ENCODE measurements at places on chromosomes 2 and 18.
A peak's percentile ranks its signal among the peaks of the same experiment; 100 is the strongest.

DNA sequence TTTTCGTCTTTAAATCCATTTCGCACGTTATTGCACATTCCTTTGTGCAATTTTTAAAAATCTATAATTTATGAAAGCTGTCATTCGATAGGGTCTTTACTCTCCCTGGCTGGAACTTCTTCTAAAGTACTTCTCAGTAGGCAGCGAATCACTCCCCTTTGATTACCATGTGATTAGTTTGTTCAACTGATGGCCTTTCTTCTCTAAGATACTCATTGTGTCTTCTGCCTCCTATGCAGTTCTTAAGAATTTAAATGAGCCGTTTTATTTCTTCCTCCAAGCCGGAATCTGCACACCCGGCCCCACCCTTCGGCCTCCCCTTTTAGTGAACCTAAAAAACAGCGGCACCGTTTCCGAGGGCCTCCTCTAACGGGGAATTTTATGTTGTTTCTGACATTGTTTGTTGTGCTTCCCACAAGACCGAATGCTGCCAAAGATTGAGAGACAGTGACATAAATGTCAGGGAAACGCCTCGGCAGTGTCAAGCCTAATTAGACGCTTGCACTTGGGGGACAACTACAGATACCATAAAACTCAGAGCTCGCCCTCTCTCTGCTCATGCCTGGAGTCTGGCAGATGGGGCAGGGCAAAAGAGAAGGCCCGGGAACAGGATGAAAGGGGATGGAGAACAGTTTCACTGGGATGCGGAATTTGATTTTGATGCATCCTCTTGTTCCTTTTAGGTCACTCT is 255.3 kb downstream of the BCL11A start:
- DNase-seq, result no peak

GRCh38 chr18:60892441-60892840 is 440.8 kb upstream of the CDH20 start:
- no peak for DNase-seq

- no peak for DNase-seq
Observed at GRCh38 chr2:51194656-51195055, 162.7 kb upstream of the NRXN1 start.

DNA sequence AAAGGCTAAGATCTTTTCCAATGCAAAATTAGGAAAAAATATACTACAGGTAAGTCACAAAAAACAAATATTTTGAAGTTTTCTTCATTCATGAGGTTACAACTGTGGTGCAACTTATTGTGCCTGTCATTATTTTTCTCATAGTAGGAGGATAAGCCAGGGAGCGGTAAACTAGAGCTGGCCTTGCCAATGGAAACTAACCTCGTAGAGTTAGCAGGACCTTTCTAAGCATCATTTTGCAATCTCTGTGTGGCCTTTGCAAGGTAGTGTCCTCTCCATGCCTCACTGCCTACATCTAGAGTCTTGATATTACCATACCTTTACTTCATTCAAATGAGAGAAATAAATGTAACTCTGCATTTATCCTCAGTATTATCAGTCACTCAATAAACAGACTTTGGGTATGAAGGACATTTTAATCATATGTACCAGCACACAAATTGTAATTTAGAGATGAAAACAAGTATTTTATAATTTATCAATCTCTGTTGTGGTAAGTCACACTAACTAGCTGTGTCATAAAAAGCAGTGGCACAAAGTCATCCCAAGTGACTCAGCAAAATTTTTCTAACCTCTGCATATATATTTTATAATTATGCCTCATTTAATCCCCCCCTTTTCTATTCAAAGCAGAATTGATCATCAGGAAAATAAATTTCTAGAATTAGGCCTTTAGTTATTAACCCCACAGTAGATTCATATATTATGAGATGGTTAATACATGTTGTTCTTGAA is 47.0 kb downstream of the LANCL1 start:
- peak; percentile 4 for DNase-seq

- DNase-seq, result no peak
Observed at GRCh38 chr18:78527984-78528383, 451.6 kb upstream of the SALL3 start.

DNA sequence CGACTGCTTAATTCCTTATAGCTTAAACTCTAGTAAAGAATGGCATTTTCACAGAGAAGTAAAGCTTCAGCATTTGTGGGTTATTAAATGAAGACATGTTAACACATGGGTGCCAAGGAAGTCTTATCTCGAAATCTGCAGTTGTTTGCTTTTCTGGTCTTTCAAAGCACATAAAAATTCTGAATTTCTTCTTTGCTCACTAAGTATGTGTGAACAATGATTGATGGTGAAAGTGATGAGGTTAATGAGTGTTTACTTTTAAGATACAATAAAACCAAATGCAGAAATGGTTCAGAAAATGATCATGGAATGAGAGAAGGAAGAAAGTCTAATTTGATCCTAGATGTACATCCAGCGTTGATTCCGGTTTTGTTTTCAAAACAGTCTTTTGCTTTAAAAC is 234.6 kb upstream of the RAB12 start:
- DNase-seq, result no peak

DNA sequence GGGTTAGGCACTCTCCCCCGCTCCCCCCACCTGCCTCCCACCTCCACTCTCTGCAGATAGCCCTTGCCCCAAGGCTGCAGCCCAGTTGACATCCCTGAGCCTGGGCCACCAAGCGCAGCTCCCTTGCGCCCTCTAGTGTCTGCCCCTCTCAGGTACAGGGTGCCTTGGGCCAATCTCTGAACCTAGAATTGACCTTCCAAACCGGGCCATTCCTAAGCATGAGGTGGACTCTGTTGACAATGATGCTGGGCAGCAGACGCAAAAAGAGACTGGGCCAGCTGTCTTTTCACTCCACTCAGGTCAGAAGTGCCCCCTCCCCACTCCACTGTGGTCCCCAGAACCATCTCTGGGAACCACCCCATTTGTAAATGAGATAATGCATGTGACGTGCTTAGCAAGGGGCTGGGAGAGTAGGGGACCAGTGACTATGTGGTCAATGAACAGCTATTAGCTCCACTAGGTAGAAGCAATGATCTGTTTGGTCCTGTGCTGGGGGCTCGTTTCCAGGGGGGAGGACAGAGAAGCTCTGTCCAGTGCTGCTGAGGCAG is 43.3 kb upstream of the PLB1 start:
- peak; percentile 80 for DNase-seq

- DNase-seq, result no peak
Observed at GRCh38 chr2:97769308-97769707, 55.9 kb downstream of the ZAP70 start.

GRCh38 chr18:68962623-68963022 is 164.7 kb downstream of the CCDC102B start:
- DNase-seq, result no peak

DNA sequence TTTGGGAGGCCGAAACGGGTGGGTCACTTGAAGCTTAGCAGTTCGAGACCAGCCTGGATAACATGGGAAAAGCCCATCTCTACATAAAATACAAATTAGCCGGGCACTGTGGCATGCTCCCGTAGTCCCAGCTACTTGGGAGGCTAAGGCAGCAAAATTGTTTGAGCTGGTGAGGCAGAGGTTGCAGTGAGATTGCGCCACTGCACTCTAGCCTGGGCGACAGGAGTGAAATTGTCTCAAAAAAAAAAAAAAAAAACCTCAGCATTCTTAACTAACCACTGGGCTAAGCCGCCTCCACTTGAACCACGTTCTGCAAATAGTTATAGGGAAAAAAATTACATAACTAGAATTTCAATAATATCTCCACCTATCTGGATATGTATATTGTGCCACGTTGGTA is 2.3 kb downstream of the FOXI3 start:
- DNase-seq, result no peak

GRCh38 chr2:144937066-144937465 is 417.1 kb upstream of the ZEB2 start:
- no peak for DNase-seq

GRCh38 chr2:73588177-73588576 is 54.0 kb downstream of the NAT8 start:
- peak; percentile 21 for DNase-seq

- no peak for DNase-seq
Observed at GRCh38 chr2:180370511-180371205, 363.6 kb upstream of the CWC22 start.

- DNase-seq, result no peak
Observed at GRCh38 chr2:216632346-216632951, 771 bp upstream of the IGFBP2 start.

GRCh38 chr2:100309973-100310719 is 12.2 kb downstream of the LONRF2 start:
- no peak for DNase-seq

DNA sequence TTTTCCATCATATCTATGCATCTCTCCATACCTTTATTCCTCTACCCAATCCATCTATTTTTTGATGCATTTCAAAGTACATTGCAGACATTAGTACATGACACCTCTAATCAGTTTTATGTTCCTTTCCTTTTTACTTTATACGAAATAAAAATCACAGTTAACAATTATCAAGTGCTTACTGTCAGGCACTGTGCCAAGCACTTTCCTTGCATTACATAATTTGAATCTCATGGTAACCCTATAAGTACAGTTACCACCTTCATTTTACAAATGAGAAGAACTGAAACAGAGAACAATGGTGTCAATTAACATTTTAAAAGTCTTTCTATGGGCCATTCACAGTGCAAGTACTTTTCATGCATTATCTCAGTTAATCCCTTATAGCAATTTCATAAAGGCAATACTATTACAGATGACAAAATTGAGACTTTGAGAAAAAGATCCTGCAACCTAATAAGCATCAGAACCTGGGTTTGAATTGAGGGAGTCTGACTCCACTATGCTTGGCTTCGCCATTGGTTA is 544.4 kb upstream of the TNP1 start:
- DNase-seq, result no peak

- DNase-seq, result no peak
Observed at GRCh38 chr2:149991576-149991975, 404.0 kb upstream of the MMADHC start.

- no peak for DNase-seq
Observed at GRCh38 chr2:128357506-128358370, 39.1 kb upstream of the HS6ST1 start.

- DNase-seq, result no peak
Observed at GRCh38 chr2:178756343-178756742, 50.9 kb downstream of the TTN start.

DNA sequence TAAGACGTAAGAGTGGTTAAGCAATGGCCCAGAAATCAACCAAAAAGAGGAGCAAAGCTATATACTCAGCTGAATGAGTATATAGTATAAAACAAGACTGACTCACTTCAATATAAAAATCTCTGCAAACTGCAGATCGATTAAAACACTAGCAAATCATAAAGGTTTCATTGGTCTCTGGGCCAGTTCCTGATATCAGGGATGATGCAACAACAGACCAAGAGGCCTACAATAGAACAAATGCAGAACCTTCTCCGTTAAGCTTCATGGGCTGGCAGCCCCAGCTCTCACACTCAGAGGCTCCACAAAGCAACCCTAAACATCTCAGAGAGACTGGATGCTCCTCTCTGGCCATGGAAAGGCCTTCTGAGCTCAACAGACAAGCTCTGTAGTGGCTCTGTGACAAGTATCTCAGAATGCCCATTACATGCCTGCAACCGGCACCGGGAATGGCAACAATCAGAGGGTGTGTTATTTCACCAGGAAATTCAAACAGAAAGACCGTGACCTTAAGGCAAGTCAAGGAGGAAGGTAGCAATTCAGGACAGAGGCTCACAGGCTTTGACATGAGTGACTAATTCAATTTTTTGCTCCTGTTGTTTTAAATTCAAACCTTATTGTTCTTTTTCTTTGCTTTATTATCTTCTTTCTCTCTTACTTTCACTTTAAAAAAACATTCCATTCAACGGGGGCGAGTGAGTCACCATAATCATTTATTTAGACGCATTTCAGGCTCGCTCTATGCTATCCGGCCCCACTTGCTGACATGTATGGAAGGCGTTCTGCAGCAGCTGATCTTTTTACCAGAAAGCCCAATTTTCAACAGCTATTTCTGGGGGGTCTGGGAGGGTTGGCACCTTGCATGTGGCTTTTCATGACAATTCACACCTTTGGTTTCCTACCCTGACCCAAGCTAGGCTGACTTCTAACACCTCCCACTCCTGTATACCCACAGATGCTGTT is 15.1 kb downstream of the CYRIA start:
- DNase-seq, result peak; percentile 82

DNA sequence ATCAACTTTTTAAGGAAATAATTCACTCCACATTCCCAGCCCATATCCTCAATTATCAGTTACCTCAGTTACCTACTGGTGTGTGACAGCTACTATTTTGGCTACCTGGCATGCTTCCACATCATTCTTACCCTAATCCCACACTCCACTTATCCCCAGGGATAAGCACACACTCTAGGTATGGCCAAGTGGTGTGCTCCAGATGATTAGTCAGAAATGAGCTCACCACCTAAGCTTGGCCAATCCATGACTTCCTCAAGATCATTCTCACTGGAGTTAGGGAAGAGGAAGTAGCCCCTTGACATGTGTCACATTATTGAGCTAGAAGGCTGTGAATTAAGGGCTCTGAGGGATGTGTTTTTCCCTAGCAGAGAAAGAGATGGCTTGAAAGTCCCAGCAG is 20.9 kb upstream of the SMAD4 start:
- DNase-seq, result peak; percentile 54

DNA sequence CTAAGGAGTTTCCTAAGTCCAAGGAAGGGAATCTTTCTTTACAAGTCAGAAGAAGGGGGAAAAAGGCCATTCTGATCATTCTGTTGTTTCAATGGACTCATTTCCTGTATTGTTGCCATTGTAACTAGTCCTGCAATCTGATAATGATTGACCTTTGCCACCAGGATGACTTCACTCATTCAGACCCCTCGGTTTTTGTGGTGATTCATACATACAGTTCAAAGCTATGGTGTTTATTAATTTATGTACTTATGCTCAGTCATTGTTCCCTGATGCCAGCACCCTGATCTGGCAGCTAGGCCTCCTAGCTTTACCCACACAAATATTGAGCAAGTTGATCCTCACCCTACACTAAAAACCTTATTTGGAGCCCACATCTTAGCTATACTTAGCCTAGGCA is 57.6 kb upstream of the ZNF519 start:
- DNase-seq, result peak; percentile 62

- DNase-seq, result no peak
Observed at GRCh38 chr2:172091761-172092566, 6.7 kb downstream of the DLX1 start.

DNA sequence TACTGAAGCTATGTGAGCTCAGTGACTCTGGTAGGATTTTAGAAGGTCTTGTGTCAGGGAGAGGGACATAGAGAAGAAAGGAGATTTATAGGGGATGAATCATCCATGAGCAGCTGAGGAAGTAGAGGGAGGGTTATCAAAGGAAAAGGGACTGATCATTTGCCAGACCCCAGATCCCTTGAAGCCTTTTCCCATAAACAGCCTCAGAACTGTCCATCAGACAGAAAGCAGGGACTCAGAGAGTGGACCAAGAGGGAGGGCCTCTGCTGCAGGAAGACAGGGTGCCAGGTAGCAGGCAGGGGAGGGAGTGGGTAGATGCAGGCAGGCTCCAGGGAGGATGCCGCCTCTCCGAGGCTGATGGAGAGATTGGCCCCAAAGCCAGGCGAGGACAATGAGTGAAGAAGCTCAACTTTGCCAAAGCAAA is 133.9 kb downstream of the TNS1 start:
- DNase-seq, result no peak

All from OCI-M1 (cell line).